ENCODE measurements at places on chromosomes 13 and 19. TPM values are rescaled to one million over a fixed set of nuclear protein-coding genes. Genes with fewer than 3 reads are reported as not detected.

The INSL3 gene
- total RNA-seq = not detected

GRCh38 chr13:60936281-60936680 lies 479.4 kb downstream of the PCDH20 start:
- no peak for DNase-seq

- DNase-seq = no peak
These were observed 113.1 kb downstream of the FOXO1 start for GRCh38 chr13:40553356-40553755.

The IZUMO2 gene
- not detected for total RNA-seq

The KLC3 gene
- total RNA-seq = 1.1 TPM

DNA sequence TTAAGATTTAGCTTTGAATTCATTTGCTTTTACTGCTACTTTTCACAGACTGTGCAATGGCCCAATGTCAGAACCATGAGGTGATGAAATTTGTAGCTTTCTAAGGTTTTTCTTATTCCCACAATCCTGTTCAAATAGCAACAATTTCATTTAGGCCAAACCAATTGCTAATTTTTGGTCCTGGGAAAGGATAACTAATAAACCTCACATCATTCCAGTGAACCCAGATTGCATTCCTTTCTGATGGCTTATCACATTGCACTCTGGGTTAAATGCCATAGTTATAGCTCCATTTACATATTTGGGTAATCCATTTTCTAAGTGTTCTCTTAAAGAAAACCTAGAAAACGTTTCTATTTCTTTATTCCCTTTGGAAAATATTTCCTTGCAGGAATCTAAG lies 22.9 kb upstream of the POMP start:
- DNase-seq = no peak

DNA sequence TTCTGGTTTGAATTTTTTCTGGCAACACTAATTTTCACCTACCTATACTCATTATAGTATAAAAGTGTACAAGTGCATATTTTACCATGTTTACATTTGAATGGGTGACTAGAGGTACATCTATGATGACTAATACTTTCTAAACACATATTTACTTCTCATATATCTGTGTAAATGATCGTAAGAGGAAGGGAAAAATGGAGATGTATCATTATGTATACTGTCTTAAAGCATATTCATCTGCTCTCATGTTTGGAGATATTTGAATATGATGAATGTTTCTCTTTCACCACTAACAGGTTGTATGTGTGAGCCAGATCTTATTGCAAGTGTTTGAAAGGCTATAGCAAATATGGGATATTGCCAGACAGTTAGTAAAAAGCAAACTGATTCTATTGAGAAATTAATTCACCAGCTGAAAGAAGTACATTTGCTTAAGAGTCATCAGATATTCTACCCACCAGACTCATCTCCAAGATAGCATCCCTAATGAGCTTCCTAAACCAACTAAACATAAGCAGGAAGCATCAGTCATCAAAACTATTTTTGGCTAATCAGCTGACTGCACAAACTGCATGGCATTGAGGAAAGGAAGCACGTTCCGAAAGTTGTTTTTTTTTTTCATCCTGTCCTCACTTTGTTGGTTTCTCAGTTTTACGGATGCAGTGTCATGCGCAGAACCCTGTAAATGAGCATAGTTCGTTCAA lies 738.2 kb downstream of the GPC5 start:
- DNase-seq = no peak

GRCh38 chr19:33093420-33094210 lies 12.6 kb downstream of the GPATCH1 start:
- no peak for DNase-seq

DNA sequence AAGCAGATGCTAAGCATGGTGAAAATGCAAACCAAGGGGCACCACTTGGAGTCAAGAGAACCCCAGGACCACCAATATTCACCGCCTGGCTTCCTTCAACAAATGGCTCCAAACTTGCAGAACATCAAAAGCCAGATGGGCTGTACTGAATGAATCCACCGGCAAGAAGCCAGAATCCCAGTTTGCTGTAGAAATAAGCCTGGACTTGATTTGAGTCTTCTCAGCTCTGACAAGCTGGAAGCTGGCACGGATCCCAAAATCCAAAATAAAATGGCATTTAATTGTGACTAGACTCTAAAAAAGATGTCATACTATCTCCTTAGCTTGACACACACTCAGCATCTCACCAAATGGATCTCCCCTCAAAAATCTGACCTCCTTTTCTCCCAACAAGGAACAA lies 11.9 kb downstream of the EFNB2 start:
- DNase-seq = no peak
